T-cell (primary cell): ENCODE measurements at places on chromosomes 3 and 15.
A peak's percentile ranks its signal among the peaks of the same experiment; 100 is the strongest.

DNA sequence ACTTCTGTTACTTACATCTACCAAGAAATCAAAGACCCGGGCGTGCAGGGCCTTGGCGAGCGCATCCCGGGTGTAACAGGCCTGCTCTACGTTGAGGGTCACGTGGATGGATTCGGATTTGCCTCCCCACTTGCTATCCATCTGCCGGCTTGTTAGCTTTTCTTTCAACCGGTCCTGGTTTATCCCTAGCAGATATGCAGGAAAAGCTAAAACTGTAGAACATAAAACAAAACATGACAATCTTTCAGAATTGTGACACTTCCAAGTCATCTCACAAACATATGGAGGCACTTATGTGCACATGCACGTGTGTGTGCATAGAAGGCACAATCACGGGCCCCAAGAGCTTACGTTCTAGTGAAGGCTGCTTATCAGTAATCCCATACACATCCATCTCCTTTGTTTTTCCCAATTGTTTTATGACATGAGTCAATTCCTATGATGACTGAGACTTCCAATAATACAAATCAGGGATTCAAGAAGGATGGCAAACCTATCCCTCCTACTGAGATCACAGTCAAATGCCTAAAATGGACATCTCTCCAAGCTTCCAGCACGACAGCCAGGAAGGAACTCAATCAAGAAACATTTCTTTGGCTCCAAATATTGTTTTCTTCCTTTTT, 11.3 kb downstream of the LDHAL6B start:
- H3K36me3 ChIP-seq: no peaks in the 10 kb centered on the region
- no peak overlapping the region for H3K4me3 ChIP-seq
- no peaks in the 10 kb centered on the region for H3K27me3 ChIP-seq
- no peak for DNase-seq

DNA sequence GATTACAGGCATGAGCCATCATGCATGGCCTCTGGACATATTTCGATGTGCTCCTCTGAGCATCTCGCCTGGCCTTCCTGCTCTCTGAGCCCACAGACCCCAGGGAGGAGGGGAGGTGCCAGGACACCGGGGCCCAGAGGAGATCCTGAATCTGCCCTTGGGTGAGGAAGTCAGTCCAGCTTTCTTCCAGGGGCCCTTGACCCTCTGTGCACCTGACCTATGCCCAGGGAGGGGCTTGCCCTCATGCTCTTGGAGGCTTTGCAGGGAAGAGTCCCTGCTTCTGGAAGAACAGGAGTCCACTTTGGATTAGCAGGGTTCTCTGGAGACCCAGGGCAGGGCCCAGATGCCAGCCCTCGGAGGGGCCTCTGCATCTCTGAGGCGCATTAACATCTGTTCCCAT, 1.4 kb downstream of the ACSBG1 start:
- no peaks in the 10 kb centered on the region for H3K4me1 ChIP-seq
- DNase-seq: no peak
- no peaks in the 10 kb centered on the region for H3K27me3 ChIP-seq

DNA sequence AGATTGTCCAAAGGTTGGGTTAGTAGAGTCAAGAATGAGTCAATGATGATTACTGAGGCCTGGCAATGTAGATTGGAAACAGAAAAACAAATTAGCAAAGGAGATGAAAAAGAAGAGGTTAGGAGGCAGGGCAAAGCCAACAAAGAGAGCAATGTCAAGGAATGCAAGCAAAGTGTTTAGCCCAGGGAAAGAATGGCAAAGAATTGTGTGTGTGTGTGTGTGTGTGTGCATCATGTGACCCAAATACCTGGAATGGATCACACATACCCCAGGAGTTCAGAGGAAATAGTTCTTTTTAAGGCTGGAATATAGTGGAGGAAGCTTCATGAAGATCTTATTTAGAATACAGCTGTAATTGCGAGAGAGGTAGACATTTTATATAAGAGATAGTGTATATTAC, 831.7 kb upstream of the ARPP21 start:
- no peaks in the 10 kb centered on the region for H3K27me3 ChIP-seq
- no peak for DNase-seq
- no peaks in the 10 kb centered on the region for H3K36me3 ChIP-seq
- no peak overlapping the region for H3K4me3 ChIP-seq

- no peak overlapping the region for H3K4me3 ChIP-seq
- no peaks in the 10 kb centered on the region for H3K4me1 ChIP-seq
- no peaks in the 10 kb centered on the region for H3K36me3 ChIP-seq
- no peak overlapping the region for H3K27ac ChIP-seq
- no peak for DNase-seq
- H3K27me3 ChIP-seq: no peaks in the 10 kb centered on the region
These were observed 138.4 kb downstream of the RSRC1 start for GRCh38 chr3:158248261-158248660.

DNA sequence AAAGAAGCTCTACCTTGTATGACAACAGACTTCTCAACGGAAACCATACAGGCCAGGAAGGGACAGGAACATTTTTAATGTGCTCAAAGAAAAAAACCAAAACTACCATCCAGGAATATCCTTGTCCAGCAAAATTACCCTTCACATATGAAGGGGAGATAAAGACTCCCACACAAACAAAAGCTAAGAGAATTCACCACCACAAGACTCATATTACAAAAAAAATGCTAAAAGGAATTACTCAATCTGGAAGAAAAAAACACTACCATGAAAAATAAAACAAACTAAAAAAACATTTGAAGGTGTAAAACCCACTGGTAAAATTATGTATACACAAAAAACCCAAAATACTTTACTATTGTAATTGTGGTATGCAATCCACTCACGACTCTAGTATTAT, 57.2 kb downstream of the DLG1 start:
- no peak overlapping the region for H3K27ac ChIP-seq
- no peak for DNase-seq
- no peaks in the 10 kb centered on the region for H3K36me3 ChIP-seq
- no peaks in the 10 kb centered on the region for H3K27me3 ChIP-seq
- no peaks in the 10 kb centered on the region for H3K4me1 ChIP-seq

- no peak for DNase-seq
- no peaks in the 10 kb centered on the region for H3K27me3 ChIP-seq
- no peaks in the 10 kb centered on the region for H3K36me3 ChIP-seq
- peak overlapping the region; percentile 60 for H3K27ac ChIP-seq
These were observed 691 bp upstream of the FSIP1 start for GRCh38 chr15:39783244-39783820.

DNA sequence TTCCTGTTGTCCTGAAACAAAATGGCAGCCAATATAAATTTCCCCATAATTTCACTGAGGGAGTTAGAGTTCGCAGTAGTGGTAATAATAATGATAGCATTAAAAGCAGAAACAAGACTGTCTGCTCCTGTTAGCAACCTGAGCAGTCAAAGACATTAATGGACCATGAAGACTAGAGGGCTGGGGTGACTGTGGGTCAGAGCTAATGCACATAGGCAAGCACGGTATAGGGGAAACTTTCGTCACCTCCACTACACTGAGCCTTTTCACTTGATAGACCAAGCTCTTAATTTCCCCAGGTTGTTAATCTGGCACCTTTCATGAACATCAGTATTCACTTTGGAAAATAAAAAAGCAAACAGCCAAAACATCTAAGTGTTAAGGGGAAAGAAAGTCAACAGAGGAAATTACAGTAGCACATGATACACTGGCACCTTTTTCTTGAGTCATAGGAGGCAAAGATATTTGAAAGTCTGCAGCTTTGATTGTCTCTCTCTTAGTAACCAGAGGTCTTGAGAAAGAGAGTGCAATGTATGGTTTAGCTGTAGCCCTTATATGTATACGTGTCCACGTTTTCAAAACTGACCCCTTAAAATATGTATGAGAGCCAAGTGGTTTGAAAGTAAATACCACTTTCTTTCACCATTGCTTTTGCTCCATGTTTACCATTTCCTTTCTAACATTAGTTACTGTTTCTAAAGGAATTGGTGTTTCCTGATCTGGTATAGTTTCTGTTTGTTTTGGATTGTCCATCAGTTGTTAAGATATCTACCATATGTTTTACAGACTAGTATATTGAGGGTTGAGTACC, 104.8 kb downstream of the FILIP1L start:
- no peak overlapping the region for H3K4me3 ChIP-seq
- H3K27ac ChIP-seq: no peak overlapping the region
- H3K27me3 ChIP-seq: no peaks in the 10 kb centered on the region
- H3K4me1 ChIP-seq: no peaks in the 10 kb centered on the region

DNA sequence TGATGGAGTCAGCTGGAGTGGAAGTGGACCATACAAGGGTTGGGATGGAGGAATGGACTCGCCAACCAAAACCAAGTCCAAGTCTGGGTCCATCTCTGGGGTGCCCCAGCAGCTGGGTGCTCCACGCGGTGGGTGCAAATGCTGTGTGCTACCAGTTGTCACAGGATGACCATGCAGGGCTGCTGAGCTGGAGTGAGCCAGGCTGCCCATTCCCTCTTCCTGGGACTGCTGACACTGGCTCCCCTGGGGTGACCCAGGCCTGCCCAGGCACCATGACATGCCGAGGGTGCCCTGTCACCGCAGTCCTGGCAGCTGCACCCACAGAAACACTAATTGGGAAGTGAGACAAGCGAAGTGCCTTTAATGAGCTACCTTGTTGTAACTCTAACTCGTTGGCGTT, 140.2 kb downstream of the TPRA1 start:
- peaks cover 39% of the 10 kb centered on the region for H3K27me3 ChIP-seq
- H3K27ac ChIP-seq: no peak overlapping the region
- H3K4me1 ChIP-seq: peaks cover 2% of the 10 kb centered on the region
- H3K4me3 ChIP-seq: no peak overlapping the region
- DNase-seq: no peak

DNA sequence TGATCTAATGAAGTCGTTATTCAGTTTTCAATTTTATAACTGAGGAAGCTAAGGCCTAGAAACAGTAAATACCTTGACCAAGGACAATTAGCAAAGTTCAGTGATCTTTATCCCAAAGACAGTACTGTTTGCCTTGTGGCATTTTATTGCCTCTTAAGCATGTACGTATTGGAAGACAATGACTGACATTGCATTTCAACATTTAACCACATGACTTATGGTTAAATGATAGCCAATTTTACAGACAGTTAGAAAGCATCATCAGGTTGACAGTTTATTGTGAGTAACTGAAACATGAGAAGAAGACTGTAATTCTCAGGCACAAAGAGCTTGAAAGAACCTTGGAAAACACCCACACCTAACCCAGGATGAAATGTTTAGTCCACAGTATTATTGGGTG, 390.8 kb upstream of the ZNF385D start:
- H3K27me3 ChIP-seq: no peaks in the 10 kb centered on the region
- no peaks in the 10 kb centered on the region for H3K4me1 ChIP-seq
- H3K4me3 ChIP-seq: no peak overlapping the region
- no peaks in the 10 kb centered on the region for H3K36me3 ChIP-seq
- H3K27ac ChIP-seq: no peak overlapping the region

GRCh38 chr3:18308096-18308650, 117.0 kb downstream of the SATB1 start:
- no peak overlapping the region for H3K27ac ChIP-seq
- H3K36me3 ChIP-seq: no peaks in the 10 kb centered on the region
- no peaks in the 10 kb centered on the region for H3K4me1 ChIP-seq
- no peak overlapping the region for H3K4me3 ChIP-seq
- H3K27me3 ChIP-seq: no peaks in the 10 kb centered on the region

GRCh38 chr3:39407773-39408492, 1.4 kb downstream of the RPSA start:
- peak overlapping the region; percentile 68 for H3K27ac ChIP-seq
- peaks cover 49% of the 10 kb centered on the region for H3K36me3 ChIP-seq
- H3K27me3 ChIP-seq: no peaks in the 10 kb centered on the region
- peak overlapping the region; percentile 72 for H3K4me3 ChIP-seq
- no peak for DNase-seq

GRCh38 chr3:183968666-183969245, 48.9 kb downstream of the ABCC5 start:
- H3K4me1 ChIP-seq: no peaks in the 10 kb centered on the region
- no peak for DNase-seq
- H3K27me3 ChIP-seq: no peaks in the 10 kb centered on the region
- no peak overlapping the region for H3K27ac ChIP-seq
- peaks cover 48% of the 10 kb centered on the region for H3K36me3 ChIP-seq
- no peak overlapping the region for H3K4me3 ChIP-seq

- no peak overlapping the region for H3K4me3 ChIP-seq
- H3K27ac ChIP-seq: no peak overlapping the region
- no peaks in the 10 kb centered on the region for H3K27me3 ChIP-seq
- no peak for DNase-seq
- no peaks in the 10 kb centered on the region for H3K4me1 ChIP-seq
These were observed 537.4 kb downstream of the TUSC7 start for GRCh38 chr3:117246771-117247555.

DNA sequence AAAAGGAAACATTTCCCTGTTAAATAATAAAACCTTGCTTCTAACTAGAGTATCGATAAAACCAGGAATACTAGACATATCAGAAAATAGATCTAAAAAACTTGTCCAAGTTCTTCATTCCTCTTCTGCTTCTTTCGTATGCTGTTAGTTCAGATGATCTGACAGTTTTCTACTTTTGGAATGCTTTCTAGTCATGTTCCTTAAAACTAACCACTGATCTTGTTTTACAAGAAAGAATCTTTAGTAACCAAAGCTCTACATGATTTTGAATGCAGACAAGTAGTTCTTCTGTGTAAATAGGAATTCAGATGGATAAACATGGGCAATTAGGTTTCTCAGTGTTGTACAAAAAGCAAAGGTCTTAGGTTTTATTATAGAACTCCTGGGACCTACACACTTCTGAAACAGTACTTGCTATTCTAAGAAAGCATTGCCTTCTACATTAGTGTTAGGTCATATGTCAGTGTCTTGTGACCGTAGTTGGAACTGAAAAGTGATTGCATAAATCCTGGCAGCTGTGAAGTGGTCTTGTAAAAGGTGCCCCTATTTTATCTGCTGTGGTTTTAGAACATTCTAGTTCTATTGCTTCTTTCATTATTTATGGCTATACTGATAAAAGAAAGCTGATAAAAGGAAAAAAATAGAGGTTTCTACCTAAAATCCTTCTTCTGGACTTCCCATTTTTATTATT, 40.7 kb downstream of the SNRK start:
- DNase-seq: no peak
- no peaks in the 10 kb centered on the region for H3K36me3 ChIP-seq
- H3K4me3 ChIP-seq: no peak overlapping the region
- peak overlapping the region; percentile 53 for H3K27ac ChIP-seq
- no peaks in the 10 kb centered on the region for H3K27me3 ChIP-seq

DNA sequence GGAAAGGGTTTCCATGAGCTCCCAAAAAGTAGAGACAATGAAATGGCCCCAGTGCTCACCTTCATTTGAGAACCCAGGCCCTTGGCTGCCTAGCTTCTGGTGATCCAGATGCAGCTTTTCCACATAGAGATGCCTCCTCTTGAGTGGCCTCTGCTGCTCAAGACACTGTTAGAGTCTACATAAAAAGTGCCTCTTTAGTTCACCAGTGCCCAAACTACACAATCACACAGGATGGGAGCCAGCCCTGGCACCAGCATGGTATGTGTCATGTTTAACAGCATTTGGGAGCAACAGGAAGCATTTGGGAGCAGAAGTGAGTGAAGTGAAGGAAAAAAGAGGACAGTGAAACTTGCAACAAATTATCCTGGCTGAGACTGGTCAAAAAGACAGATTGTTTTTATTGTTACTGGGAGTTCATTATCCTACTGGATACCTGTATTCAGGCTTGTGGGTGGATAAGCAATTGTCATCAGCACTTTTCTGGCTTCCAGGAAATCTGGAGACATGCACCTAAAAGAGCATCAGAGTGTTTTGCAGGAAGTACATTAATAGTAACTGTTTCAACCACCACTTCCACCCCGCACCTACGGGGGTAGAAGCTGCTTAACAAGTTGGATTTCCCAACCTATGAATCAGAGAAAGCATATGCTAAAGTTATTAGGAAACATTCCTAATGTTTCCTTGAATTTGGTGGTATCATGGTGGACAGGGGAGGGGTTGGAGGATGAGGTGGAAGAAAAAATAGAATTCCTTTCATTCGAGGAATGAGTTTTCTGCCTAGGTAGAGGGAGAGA, 416.2 kb downstream of the IGSF11 start:
- H3K36me3 ChIP-seq: no peaks in the 10 kb centered on the region
- no peak overlapping the region for H3K27ac ChIP-seq
- H3K4me1 ChIP-seq: no peaks in the 10 kb centered on the region
- H3K4me3 ChIP-seq: no peak overlapping the region
- DNase-seq: no peak
- H3K27me3 ChIP-seq: no peaks in the 10 kb centered on the region
